ENCODE measurements at places on chromosomes 1 and 21. TPM values are rescaled to one million over a fixed set of nuclear protein-coding genes. Genes with fewer than 3 reads are reported as not detected.

The ITGB2 gene
- total RNA-seq = not detected

The CHIA gene
- not detected for total RNA-seq

The AVPR1B gene
- total RNA-seq = not detected

The HUNK gene
- 0.12 TPM for total RNA-seq

The KRTAP21-2 gene
- total RNA-seq = not detected

Data from uterine smooth muscle cell (primary cell).